ENCODE measurements at places on chromosomes 2 and 18.

GRCh38 chr2:235877275-235877802 is 290.8 kb downstream of the GBX2 start:
- DNase-seq, result no peak

GRCh38 chr2:88265352-88266303 is 95.5 kb downstream of the THNSL2 start:
- no peak for DNase-seq

DNA sequence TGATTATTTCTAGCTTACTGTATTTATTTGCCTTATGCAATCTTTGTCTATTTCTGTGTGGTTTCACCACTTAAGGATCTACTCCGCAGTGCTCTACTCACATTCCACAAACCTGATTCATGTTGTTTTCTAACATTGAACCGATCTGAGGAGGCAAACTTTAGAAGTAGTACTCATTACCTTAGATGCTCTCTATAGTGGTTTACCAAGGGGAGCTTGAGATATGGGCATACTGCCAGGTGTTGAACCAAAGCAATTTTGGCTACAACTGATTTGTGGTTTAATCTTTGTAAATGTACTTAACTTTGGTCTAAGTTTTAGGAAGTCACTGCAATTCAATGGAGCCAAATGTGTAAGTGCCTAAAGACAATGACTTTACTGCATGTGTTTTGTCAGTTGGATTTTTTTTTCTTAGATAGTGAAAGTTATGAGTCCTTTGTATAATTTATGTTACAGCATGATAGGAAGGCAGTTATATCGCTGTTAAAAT is 50.1 kb downstream of the MAP2 start:
- DNase-seq, result no peak

DNA sequence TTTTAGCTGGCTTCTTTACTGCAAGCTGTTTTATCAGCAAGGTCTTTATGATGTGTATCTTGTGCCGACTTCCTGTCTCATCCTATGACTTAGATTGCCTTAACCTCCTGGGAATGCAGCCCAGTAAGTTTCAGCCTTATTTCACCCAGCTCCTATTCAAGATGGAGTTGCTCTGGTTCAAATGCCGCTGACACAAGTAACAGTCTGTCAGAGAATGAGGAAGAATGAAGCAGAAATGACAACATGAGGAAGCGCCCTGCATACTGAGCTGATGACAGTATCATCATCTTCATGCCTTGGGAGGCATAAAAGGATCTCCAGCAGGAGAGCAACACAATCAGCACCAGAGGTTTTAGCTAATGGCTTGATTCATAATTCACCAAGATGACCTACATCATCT is 309.4 kb downstream of the NBAS start:
- DNase-seq, result no peak

GRCh38 chr2:207531032-207531952 is 1.5 kb downstream of the CREB1 start:
- no peak for DNase-seq

GRCh38 chr2:54518430-54518829 is 62.3 kb downstream of the SPTBN1 start:
- no peak for DNase-seq

DNA sequence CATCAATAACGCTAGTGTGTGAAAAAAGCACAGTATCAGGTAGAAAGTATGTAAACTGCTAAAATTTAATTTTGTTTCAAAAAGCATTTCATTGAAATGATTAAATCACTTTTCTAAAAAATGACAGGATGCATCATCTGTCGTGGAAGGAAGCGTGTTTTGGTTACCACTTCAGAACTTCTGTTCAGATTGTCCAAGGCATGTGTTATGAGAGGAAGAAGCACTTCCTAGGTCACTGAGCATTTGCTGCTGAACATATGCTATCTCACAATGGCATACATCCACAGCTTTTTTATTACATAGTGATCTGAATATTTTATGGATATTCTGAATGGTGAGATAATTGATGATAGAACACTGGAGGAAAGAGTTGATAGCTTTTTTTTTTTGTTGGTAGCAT is 737.5 kb downstream of the SATB2 start:
- DNase-seq, result no peak

DNA sequence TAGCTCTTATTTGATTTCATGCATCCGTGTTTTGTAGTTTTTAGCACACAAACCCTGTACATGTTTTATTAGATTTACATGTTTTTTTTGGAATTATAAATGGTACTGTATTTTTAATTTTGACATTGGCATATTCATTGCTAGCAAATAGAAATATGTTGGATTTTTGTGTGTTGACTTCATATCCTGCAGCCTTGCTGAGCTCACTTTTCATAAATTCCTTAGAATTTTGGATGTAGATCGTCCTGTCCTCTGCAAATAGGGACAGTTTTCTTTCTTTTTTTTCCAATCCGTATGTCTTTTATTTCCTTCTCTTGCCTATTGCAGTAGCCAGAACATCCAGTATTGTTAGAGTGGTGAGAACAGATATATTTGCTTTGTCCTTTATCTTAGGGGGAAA is 46.7 kb upstream of the GPR17 start:
- no peak for DNase-seq

- DNase-seq, result no peak
Observed at GRCh38 chr18:4017480-4017879, 437.6 kb downstream of the DLGAP1 start.

DNA sequence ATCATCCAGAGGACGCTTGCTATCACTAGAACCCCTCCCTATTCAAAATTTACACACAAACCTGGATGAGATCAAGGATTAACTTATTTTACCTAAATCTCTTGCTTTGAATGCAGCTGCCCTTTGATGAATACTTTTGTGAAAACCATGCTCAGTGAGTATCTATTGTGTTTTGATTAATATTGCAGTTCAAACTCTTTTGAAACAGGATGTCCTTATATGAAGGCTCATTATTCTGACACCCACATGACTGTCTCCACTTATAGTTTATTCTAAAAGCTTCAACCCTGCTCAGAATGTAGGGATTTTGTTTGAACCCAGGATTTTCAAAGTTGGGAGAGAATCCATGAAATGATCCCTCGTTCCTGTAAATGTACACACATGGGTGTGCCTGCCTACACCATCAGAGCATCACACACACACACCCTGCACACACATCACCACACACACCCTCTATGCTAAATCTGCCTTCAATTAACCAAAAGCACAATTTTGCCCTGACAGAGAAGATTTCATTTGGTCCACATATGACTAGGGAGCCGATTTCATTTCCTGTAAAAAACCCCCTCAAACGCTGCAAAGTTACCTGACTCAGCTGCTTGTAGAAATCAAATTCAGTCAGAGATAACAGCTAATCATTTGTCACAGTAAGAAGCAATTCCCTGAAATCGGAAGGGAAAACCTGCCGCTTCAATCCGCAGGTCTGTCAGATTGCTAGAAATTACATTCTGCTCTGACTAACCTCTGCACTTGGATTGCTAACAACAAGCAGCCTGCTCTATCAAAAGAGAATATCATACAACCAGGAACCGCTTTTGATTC is 65.2 kb downstream of the ZEB2 start:
- DNase-seq, result no peak

GRCh38 chr2:105315314-105315713 is 14.2 kb downstream of the TGFBRAP1 start:
- DNase-seq, result no peak

DNA sequence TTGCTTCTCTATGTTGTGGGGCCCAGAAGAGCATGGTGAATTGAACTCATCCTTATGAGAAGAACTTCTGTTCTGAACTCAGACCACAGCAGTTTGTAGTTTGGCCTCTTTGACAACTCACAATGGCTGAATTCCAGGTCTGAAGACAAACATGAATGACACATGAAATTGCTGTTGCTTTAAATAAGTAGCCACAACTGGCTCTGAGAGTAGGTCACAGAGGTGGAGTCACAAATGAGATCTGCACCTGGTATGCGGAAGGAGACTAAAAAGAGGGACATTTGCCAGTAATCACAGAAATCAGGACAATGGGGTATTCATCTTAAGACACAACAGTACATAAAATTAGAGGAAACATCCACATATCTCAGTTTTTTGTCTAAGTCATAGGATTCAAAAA is 290.3 kb upstream of the MMADHC start:
- DNase-seq, result no peak

DNA sequence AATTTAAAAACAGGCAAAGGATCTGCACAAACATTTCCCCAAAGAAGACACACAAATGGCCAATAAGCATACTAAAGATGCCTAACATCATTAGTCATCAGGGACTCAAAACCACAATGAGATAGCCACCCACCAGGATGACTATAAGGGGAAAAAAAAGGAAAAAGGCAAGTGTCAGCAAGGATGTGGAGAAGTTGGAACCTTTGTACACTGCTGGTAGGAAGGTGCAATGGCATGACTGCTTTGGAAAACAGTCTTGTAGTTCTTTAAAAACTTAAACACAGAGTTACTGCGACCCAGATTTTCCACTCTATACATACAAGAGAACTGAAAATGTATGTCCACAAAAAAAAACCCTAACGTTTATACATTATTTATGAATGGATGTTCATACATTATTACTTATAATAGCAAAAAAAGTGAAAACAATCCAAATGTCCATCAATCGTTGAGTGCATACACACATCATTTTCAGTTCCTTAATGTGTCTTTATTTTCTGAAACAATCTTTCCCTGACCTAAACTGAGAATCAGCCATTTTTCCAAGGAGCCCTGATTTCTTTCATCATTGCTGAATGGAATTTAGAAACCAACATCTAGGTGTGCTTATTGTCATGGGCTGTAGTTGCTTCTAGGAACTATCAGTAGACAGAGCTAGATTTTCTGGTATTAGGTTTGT is 64.7 kb upstream of the TLK1 start:
- no peak for DNase-seq

GRCh38 chr2:70887550-70888246 is 48.0 kb upstream of the ATP6V1B1 start:
- peak; percentile 77 for DNase-seq

DNA sequence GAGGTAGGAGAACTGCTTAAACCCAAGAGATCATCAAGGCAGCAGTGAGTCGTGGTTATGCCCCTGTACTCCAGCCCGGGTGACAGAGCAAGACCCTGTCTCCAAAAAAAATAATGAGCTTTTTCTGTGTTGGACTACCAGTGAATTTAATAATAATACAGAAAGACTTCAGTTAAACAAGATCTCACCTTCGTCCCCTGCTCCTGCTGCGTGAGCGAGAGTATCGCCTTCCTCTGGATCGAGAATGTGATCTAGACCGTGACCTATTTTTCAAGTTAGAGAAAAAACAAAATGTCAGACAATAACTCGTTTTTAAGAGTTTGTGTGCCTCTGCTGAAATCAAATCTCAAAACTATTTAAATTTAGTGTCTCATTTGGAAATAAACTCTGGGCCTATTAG is 2.8 kb downstream of the SRSF7 start:
- no peak for DNase-seq

DNA sequence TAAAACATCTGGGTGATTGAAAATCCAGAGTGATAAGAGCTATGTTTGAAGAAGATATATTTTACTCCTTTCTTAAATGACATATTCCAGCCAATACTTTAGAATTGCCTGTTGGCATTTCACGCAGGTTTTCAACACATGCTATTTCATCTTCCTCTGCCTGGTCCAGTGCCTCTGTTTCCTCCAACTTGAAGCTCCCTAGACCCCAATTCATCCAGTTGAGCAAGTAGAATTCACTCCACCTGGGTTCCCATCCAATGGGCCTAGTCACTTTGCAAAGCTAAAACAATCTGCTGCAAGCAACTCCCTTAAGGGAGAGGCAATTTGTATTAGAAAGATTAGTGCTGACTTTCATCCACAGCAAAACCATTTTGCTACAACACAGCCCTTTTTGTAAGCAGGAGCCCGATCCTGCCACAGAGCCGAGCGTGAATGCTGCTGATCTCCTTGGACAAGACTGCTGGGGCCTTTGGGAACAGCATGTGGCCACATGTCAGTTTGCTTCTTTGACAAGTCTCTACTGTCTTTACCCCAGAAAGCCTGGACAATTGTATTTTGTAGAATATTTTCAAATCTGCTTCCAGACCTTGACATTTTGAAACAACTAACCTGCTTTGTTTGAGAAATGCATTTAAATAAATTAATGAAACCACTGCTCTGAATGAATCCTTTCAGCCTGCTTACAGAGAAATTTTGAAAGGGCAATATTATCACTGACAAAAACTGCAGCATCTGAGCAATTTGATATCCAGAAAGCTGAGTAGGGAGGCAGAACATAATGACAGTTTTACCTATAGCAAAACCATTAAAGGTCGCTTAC is 259.1 kb downstream of the TDRD15 start:
- DNase-seq, result no peak

DNA sequence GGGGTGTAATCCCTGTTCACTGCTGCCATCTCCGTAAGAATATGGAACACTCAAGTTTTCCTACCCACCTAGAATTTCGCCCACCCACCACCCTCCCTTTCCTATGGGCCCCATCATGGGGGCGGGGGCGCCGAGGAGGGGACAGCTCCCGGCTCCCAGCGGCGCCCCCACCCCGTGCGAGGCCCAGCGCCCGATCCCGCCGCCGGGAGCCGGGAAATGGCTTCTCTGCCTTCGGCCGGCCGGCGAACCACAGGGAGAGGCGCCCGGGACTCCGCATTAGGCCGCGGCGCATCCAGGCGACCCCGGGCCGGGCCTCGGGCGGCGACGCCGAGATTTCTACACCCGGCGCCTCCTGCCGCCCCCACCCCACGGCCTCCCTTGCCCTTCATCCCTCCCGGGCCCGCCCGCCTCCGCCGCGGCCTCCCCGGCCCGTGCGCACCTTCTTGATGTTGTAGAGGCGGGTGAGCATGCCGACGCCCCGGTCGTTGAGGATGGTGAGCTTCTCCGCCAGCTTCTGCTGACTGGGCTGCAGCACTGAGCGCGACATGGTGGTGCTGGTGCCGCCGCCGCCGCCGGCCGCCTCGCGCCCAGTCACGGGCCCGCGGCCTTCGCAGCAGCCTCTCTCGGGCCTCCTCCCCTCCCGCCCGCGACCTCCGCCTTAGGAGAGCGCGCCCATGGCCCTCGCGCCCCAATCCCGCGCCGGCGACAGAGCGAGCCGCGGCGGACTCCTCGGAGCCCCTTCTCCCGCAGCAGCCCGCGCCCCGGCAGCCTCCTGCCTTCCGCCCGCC is 510 bp downstream of the NCKAP1 start:
- DNase-seq, result peak; percentile 32

GRCh38 chr2:208686665-208687064 is 280.1 kb downstream of the PTH2R start:
- no peak for DNase-seq

GRCh38 chr18:33700513-33700976 is 122.5 kb downstream of the ASXL3 start:
- no peak for DNase-seq

GRCh38 chr18:46573156-46573555 is 83.9 kb downstream of the LOXHD1 start:
- DNase-seq, result no peak

DNA sequence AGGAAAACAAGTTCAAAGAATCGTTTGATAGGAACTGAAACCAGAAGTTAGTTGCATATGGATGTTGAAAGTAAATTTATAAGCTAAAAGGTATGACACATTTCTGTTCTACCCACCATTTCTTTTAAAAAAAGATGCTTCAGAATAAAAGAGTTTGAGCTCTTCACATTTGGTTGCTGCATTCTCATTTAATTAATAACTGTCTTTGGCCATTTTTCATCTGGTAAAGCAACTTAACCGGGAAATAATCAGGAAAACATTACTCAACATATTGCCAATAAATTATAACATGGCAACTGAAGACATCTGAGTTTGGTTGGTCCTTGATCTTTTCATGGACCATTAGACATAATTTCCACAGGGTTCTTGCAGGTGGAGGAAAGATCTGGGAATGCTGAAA is 180.2 kb upstream of the TWIST2 start:
- DNase-seq, result no peak

All from NCI-H1092 (cell line).